ENCODE measurements at places on chromosomes 6 and 20.

DNA sequence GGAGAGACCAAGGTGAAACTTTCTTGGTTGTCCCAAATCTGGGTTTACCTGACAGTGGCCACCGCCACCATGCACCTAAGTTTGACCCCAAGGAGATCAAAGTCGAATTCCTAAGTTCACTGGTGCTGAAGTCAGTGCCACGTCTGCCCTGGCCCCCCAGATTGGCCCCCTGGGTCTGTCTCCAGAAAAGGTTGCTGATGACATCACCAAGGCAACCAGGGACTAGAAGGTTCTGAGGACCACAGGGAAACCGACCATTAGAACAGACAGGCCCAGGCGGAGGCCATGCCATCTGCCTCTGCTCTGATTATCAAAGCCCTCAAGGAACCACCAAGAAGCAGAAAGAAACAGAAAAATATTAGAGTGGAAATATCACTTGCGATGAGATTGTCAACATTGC is 91.2 kb downstream of the DLL1 start:
- DNase-seq = no peak

GRCh38 chr6:167210375-167211294 is 52.9 kb upstream of the GPR31 start:
- no peak for DNase-seq

DNA sequence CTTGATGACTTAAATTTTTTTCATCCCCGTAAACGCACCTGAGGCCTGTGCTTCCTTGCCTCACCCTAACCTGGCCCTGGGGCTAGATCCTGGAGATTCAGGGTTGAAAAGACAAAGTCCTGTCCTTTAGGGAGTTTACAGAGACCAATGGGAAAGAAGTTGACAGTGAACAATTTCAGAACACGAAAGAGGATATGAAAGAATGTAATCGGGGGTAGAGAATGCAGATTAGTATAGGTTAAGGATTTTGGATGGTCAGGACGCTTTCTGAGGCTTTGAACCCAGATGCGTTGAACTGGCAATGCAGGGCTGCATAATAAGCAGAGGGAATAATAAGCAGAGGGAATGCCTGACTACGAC is 1.7 kb upstream of the FBXO5 start:
- no peak for DNase-seq

- DNase-seq = no peak
These were observed 54.9 kb downstream of the TMEM170B start for GRCh38 chr6:11592294-11592906.

DNA sequence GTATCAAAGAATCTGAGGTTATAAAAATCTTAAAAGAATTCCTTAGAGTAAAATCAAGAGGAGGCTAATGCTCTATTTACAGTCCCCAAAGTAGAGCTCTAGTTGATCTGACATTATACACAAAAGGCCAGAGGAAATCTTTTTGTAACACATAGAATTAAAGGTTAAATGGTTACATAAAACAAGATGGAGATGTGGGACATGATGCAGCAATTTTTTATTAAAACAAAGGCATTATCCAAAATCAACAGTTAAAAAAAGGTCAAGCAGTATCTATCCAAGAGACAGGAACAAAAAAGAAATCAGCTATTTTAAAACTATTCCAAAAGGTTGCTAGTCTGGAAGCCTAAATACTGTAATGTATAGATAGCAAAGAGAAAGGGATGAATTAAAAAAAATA is 20.4 kb downstream of the ELOVL5 start:
- no peak for DNase-seq

- no peak for DNase-seq
These were observed 96.7 kb upstream of the ENPP5 start for GRCh38 chr6:46267515-46267914.

DNA sequence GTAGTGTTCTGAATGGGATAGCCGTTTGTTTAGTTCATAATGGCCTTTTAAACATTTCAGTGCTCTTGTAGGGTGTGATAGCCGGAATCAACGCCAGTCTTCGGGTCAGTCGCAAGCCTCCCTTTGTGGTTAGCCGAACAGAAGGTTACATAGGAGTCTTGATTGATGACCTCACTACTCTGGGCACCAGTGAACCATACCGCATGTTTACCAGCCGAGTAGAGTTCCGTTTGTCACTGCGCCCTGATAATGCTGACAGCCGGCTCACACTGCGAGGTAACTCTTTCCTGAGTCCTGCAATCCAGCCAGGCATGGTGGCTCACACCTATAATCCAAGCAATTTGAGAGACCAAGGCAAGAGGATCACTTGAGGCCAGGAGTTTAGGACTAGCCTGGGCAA is 20.4 kb downstream of the MTO1 start:
- no peak for DNase-seq

GRCh38 chr6:161792851-161793493 is 519.1 kb upstream of the AGPAT4 start:
- no peak for DNase-seq

DNA sequence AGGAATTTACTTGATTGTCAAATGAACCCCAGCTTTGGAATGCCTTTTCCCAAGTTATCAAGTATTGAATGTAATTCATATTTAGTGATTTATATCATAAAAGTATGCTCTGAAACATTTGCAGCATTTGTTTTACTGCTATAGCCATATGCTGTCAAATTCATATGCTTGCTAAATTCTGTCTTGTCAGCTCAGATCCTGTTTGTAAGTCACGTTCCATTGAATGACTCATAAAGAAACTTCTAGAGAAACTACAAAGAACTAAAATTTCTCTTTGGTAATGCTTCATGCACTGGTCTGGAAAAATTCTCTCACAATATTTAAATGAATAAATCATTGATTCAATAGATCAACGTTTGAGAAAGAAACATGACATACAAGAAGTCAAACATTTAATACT is 445.9 kb downstream of the PHF3 start:
- no peak for DNase-seq

DNA sequence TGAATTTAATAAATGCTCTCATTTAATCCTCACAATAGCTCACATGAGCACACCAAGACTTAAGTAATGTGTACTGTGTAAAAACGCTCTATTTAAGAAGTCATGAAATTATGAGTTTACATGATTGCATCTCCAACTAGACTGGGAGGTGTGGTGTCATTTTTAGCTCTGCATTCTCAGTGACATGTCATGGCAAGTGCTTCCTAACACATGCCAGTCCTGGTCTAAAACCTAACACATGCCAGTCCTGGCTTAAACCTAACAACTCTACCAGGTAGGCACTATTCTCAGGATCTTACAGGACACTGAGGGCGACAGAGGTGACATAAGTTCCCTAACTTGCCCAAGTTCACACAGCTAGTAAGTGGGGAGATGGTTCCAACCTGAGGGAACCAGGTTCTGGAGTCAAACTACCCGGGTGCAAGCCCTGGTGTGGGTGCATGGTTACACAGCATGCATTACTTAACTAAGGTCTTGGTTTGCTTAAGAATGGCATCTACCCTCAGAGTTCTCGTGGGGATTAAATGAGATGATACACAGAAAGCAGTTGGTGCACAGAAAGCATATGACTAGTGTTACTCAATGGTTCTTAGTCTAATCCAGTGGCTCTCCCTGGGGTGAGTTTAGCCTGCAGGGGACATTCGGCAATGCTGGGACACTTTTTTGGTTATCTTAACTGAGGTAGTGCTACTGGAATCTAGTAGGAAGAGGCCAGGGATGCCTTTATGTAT is 14.7 kb downstream of the CLDN20 start:
- DNase-seq = no peak

GRCh38 chr6:136751522-136751956 is 40.7 kb downstream of the MAP3K5 start:
- no peak for DNase-seq

- no peak for DNase-seq
These were observed 144.6 kb downstream of the ELOVL4 start for GRCh38 chr6:79802657-79803300.

GRCh38 chr6:41901882-41902519 is 6.8 kb upstream of the USP49 start:
- DNase-seq = no peak

GRCh38 chr20:51985013-51985415 is 182.7 kb upstream of the SALL4 start:
- DNase-seq = no peak

GRCh38 chr20:57301026-57301425 is 28.6 kb upstream of the SPO11 start:
- DNase-seq = no peak

DNA sequence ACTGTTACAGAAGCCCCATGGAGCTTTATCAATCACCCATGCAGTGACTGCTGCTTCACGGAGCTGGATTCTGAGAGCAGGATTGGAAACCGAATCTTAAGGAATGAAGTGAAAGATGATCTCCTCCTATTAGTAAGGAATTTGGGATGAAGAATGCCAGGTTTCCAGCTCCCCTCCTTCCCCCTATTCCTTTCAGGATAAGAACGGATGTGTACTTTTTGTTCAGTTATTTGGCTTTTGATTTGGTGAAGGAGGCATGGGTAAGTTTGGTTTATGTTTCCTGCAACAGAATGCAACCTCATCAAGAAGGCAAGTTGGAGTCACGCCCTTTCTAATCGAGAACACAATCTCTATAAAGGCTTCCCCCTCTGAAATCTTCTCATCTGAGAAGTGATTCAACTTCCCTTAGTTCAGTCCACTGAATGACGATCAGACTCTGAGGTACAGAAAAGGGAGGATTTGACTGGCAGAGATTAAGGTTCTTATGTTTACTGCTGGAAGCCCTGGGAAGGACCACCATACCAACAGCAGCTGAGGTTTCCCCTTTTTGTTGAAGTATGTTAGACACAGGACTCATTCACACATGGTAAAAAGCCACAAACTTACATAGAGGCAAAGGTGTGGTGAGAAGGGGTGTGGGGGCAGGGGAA is 5.5 kb downstream of the ELMO2 start:
- DNase-seq = no peak

GRCh38 chr6:166584155-166584554 is 2.3 kb downstream of the RAMACL start:
- DNase-seq = no peak

GRCh38 chr20:60820149-60820548 is 431.9 kb upstream of the CDH4 start:
- no peak for DNase-seq

DNA sequence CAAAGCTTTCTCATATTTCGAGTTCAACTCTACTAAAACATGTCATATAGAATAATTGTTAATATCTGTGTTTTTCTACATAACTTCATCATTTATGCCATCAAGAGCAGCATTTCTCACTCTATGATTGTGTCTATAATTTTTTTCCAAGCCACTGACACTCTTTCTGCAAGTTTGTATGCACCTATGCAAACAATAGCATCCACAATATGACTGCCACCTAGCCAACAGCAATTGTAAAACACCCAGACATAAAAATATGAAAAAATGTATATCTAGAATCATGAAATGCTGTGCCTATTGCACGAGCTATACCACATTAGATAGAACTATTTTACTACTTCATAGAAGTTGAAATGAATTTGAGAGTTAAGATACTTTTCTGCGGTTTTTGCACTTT is 286.5 kb upstream of the MARCKS start:
- no peak for DNase-seq

- no peak for DNase-seq
These were observed 90.6 kb downstream of the MAP3K4 start for GRCh38 chr6:161082215-161082614.

- DNase-seq = peak; percentile 78
These were observed 31.3 kb upstream of the ZSCAN23 start for GRCh38 chr6:28474441-28475219.

GRCh38 chr20:19285436-19285835 is 73.0 kb downstream of the SLC24A3 start:
- DNase-seq = no peak

GRCh38 chr20:24043294-24043693 is 54.7 kb upstream of the GGTLC1 start:
- DNase-seq = no peak

DNA sequence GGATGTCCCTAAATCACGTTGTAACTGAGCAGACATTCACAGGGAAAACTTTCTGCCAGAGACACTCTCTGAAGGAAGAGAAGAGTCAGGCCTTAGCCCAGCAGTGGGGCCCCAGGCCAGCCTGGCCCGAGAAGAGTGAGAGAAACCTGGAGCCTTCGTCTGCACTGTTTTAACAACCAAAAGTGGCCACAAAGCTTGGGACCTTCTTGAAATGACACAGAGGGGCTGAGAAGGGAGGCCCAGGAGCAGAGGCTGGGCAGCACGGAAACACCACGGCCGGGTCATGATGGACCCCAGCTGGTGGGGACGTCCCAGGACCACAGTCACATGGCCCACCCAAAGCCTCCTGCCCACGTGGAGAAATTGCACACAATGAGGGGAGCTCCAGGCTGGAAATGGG is 126.8 kb upstream of the THBS2 start:
- no peak for DNase-seq

DNA sequence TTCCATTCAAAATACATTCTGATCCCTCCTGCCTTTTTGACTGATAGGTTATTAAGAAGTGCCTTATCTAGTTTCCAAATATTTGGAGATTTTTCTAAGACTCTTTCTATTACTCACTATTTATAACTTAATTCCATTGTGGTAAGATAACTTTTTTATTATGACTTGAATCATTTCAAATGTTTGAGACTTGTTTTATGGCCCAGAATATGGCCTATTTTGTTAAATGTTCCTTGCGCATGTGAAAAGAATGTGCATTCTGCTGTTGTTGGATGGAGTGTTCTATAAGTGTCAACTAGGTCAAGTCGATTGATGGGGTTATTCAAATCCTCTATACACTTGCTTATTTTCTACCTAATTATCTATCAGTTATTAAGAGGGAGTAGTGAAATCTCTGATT is 13.1 kb upstream of the TCP11 start:
- DNase-seq = no peak

DNA sequence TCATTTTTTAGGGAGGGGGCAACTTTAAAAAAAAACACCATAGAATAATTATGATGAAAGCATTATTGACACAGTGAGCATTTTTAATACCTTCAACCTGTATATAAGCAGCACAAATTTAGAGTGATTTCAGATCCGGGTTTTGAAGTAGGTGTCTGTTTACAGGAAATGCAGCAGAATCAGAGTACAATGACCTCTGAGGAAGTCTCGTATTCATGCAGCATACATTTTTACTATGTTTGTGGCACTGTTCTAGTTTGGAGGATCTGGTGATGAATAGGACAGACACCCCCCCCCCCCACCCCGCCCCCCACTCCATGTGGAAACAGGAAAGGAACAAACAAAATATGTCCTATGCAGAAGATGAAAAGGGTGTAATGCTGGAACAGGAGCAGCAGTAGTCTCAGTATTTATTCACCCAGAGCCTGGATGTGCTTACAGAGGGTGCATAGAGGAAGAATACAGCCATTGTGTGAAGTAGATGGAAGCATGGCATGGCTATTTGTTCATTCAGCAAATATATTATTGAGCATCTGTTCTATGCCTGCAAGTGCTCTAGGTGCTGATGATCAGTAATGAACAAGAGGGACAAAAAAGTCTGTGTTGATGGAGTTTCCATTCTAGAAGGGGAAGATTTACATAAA is 19.7 kb downstream of the VAPB start:
- no peak for DNase-seq

DNA sequence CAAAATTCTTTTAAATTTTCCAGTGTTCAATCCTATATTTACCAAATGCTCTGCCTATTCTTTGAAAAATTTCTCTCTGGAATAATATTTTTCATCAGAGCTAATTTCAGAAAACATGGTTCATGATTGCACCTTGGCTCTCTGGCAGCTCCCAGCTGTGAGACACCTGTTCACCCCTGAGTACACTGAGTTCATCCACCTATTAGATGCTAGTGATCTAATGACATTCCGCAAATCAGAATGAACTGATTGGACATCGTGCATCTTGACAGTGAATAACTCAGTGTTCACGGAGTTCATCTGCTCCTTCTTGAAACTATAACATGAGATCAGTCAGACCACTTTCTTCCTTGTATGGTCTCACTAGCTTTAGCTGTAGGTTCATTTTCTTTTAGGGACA is 3.9 kb upstream of the SHPRH start:
- no peak for DNase-seq

- no peak for DNase-seq
These were observed 20.7 kb downstream of the METTL24 start for GRCh38 chr6:110337486-110337885.
